Ovary (tissue), 10 donors: ENCODE measurements at places on chromosomes 12 and 14.

DNA sequence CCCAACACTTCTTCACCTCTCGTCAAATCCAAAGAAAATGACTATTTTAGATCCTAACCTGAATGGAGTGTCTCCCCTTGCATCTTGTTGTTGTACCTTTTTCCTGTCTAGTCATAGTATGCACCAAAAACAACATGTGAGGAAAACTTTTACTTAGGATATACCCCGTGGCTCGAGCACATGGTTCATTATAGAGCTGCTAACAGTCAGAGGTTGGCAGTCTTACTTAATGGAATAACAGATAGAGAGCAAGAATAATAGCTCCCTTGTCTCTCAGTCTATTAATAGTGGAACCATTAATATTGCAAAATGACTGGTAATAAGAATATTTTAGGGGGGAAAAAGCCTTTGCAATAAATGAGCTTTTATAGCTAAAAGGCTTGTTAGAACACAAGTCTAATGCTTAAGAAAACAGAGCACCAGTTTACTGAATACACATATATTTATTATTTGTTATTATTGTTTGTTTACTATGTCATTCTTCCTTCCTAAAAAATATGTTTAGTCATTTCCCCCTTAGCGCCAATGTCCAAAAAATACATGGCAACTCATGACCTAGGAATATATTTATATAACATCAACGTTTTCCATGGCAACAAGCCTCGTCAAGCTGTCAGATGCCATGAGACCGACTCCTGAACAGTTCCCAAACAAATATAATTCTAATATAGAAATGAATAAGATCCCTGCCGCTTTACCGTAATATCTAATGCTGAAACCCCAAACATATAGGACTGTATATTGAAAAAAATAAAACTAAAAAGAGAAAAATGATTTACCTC is 592.4 kb downstream of the SOX5 start:
- no peak overlapping the region for H3K27ac ChIP-seq
- H3K27me3 ChIP-seq = no peaks in the 10 kb centered on the region
- no peak for DNase-seq
- no peak overlapping the region for H3K4me3 ChIP-seq

DNA sequence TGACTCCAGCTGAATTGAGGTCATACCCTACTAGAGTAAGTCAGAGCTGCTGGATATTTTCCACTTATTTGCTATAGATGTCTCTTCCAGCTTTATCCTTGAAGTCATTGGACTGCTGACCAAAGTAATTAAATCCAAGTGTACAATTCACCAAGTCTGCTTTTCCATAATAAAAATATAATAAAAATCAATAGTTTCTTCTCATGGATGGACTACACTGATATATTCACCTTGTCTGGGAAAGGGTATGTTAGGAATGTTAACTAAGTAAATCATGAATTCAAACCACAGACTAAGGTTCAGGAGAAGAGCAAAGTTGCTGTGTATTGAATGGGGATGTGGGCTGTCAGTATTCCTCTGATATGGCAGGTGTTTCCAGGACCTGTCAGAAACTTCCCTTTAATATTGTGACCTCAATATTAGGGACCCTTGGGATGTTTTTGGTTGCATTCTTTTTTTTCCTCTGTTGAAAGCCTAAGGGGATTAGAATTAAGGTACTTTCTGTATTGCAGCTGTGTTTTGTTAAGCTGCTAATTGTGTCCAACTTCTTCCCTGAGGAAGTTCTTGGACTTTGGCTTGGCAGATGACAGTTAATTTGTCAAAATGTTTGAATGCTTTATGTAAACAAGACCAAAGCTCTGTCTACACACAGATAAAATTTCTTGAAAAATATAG is 284.0 kb downstream of the ATP23 start:
- H3K4me3 ChIP-seq = no peak overlapping the region
- DNase-seq = no peak
- H3K27me3 ChIP-seq = no peaks in the 10 kb centered on the region
- H3K4me1 ChIP-seq = no peaks in the 10 kb centered on the region

DNA sequence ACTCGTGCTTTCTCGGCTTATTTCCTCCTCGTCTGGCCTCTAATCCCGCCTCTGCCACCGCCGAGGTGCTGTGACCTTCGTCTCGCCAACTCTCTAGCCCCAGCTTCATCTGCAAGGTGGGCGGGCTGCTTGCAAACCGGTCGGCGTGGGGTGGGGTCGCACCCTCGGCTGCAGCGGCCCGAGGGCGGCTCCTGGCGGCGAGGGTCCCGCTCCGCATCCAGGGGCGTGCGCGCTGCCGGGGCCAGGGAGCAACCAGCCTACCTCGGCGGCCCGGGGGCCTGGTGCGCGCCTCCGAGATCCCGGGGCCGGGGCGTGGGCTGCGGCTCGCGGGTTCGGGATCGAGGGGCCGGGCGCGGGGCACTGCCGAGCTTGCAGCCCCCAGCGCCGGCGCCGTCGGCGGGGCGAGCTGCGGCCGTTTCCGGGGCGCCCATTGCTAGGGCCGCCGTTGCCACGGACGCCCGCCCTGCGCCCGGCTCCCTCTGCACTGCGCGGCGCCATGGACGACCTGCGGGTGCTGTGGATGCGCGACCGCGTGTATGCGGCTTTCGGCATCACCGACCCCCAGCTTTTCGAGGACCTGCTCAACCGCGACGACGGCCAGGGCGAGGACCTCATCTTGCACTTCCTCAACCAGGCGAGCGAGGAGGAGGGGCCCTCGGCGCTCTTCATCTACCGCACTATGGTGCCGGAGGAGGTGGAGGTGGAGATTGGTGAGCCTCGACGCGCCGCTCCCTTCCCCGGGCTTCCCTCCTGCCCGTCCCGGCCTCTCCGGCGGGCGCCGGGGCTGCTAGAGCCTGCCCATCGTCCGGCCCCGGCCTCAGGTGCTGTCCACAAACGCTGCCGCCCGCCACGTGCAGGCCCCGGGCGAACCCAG is at the start of gene DNAH10:
Gene DNAH10 (plus strand): TSS at position 461 of the 874 bp plus-strand sequence. CDS start 36 bp downstream, at position 497.
- H3K4me3 ChIP-seq = peak within 1 kb of the TSS; percentile 21
- no peak within 1 kb of the TSS for H3K27ac ChIP-seq
- no peaks in the 10 kb centered on the region for H3K36me3 ChIP-seq
- no peak for DNase-seq
- H3K4me1 ChIP-seq = no peaks in the 10 kb centered on the region
- no peaks in the 10 kb centered on the region for H3K27me3 ChIP-seq

- H3K27ac ChIP-seq = peak overlapping the region; percentile 46
- H3K4me1 ChIP-seq = peaks cover 26% of the 10 kb centered on the region
- DNase-seq = no peak
- no peaks in the 10 kb centered on the region for H3K27me3 ChIP-seq
- no peaks in the 10 kb centered on the region for H3K36me3 ChIP-seq
- H3K4me3 ChIP-seq = peak overlapping the region; percentile 6
Measured at GRCh38 chr14:89429199-89430181, 12.5 kb upstream of the FOXN3 start.

- no peaks in the 10 kb centered on the region for H3K36me3 ChIP-seq
- no peak overlapping the region for H3K4me3 ChIP-seq
- H3K4me1 ChIP-seq = peaks cover 18% of the 10 kb centered on the region
Measured at GRCh38 chr12:93019975-93020630, 91.0 kb upstream of the EEA1 start.

DNA sequence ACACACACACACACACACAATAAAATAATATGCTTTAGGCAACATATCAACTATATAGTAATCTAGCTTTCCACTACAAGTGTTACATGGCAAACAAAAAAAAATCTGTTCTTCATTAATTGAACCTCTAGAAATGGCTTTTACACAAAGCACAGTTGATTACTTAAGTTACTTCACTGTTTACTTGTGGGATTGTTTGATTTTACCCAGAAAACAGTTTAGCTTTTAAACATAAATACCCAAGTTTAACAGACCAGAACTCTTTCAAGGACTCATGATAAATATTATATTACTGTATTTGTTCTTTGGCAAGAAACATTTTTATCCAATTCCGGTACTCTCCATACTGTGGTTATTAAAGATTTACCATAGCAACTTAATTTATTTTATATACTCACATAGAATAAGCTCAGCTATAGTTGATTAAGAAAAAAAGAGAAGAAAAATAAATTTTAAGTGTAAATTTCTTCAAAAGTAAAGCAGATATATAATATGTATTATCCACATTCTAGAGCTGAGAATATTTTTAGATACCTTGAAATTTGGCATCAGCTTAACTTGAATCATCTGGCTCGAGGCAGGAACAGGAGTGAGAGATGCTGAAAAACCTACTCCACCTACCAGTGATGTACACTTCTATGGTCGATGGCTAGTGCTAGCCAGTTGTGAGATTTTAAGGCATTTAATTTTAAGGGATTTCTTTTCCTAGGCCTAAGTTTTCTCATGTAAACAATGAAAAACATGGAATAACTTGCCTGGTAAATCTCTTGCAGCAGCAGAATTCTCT is 126.0 kb downstream of the BTG1 start:
- H3K27ac ChIP-seq = no peak overlapping the region
- no peak for DNase-seq
- no peak overlapping the region for H3K4me3 ChIP-seq
- no peaks in the 10 kb centered on the region for H3K36me3 ChIP-seq
- no peaks in the 10 kb centered on the region for H3K4me1 ChIP-seq
- no peaks in the 10 kb centered on the region for H3K27me3 ChIP-seq

- H3K36me3 ChIP-seq = no peaks in the 10 kb centered on the region
- no peak for DNase-seq
- H3K4me1 ChIP-seq = peaks cover 6% of the 10 kb centered on the region
- H3K27me3 ChIP-seq = no peaks in the 10 kb centered on the region
- H3K4me3 ChIP-seq = no peak overlapping the region
- no peak overlapping the region for H3K27ac ChIP-seq
Measured at GRCh38 chr12:49838973-49839633, 3.8 kb downstream of the BCDIN3D start.

DNA sequence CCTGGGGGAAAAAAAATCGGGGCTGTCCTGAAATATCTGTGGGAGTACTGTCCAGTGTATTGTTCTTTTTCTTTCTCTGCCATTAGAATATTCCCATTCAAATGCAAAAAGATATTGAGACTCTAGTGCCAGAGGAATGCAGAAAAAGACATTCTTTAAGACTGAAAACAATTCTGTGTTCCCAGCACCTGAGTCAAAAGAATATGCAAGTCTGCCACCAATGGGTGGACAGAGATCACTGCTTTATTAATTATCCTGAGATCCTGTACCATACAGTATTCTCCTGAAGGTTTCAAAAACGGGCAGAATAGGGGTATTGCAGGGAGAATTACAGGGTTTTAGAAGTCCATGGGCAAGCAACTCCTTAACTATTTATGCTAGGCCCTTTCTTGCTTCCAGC is 361.8 kb downstream of the C12orf50 start:
- H3K4me3 ChIP-seq = no peak overlapping the region
- H3K27ac ChIP-seq = no peak overlapping the region
- no peak for DNase-seq

- H3K36me3 ChIP-seq = no peaks in the 10 kb centered on the region
- H3K4me1 ChIP-seq = no peaks in the 10 kb centered on the region
- H3K27ac ChIP-seq = no peak overlapping the region
- H3K27me3 ChIP-seq = no peaks in the 10 kb centered on the region
Measured at GRCh38 chr14:20742132-20742531, 3.6 kb upstream of the EDDM3A start.

GRCh38 chr14:80768646-80769045 is 172.9 kb downstream of the CEP128 start:
- no peak overlapping the region for H3K4me3 ChIP-seq
- no peaks in the 10 kb centered on the region for H3K36me3 ChIP-seq
- no peaks in the 10 kb centered on the region for H3K27me3 ChIP-seq
- no peak for DNase-seq
- no peaks in the 10 kb centered on the region for H3K4me1 ChIP-seq

GRCh38 chr12:120720234-120720986 is 5.2 kb upstream of the ACADS start:
- no peak overlapping the region for H3K4me3 ChIP-seq
- H3K27ac ChIP-seq = no peak overlapping the region
- no peaks in the 10 kb centered on the region for H3K27me3 ChIP-seq
- no peaks in the 10 kb centered on the region for H3K36me3 ChIP-seq

DNA sequence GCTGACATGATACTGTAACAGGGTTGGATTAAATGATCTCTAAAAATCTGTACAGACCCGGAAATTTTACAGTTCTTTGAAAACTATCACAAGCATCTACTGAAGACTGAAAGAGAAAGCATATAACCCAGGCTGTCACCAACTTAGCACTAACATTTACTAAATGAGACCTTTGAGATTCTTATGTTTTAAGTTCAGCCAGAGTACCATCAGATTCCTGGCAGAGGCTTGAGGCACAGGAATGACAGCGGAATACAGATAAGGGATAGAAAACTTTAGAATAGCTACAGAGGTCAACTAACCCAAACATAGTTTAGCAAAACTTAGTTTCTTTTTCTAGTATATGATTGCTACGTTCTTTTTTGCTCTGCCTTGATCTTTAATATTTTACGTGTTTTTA is 91.6 kb upstream of the FERMT2 start:
- H3K4me1 ChIP-seq = peaks cover 10% of the 10 kb centered on the region
- peak overlapping the region; percentile 42 for H3K27ac ChIP-seq
- no peaks in the 10 kb centered on the region for H3K27me3 ChIP-seq
- DNase-seq = no peak

DNA sequence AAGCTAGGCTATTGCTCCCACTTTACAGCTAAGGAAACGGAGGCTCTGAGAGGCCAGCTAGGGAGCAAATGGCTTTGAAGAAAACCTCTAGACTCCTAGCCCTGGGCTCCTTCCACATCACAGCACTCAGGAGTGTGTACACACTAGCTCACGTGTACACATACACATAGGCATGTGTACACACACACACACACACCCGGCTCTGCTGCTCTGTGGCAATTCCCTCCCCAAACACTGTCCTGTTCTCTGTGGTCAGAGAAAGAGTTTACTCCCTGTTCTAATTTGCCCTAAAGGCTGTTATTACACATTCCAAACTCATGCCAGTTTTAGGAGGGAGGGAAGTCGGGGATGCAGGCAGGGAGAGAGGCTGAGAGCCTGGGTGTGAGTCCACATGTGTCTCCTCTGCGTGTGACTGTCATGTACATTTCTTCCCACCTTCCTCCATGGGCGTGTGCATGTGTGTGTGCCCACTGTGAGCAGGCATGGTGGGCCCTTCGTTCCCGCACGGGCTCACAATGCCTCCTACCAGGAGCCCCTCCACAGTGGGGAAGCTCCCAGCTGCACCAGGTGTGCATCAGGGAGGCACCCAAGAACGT is 14.2 kb downstream of the TRPV4 start:
- H3K27me3 ChIP-seq = no peaks in the 10 kb centered on the region
- no peak overlapping the region for H3K27ac ChIP-seq
- DNase-seq = no peak

- no peak overlapping the region for H3K4me3 ChIP-seq
- no peak for DNase-seq
- no peaks in the 10 kb centered on the region for H3K36me3 ChIP-seq
- H3K27me3 ChIP-seq = no peaks in the 10 kb centered on the region
- H3K27ac ChIP-seq = no peak overlapping the region
Measured at GRCh38 chr14:80310938-80311750, 99.8 kb upstream of the DIO2 start.

GRCh38 chr14:41154143-41154807 is 452.4 kb upstream of the LRFN5 start:
- H3K4me3 ChIP-seq = no peak overlapping the region
- no peaks in the 10 kb centered on the region for H3K27me3 ChIP-seq
- no peak for DNase-seq
- no peak overlapping the region for H3K27ac ChIP-seq

- no peaks in the 10 kb centered on the region for H3K36me3 ChIP-seq
- no peaks in the 10 kb centered on the region for H3K27me3 ChIP-seq
- H3K27ac ChIP-seq = no peak overlapping the region
- H3K4me3 ChIP-seq = no peak overlapping the region
Measured at GRCh38 chr14:69917287-69917686, 38.1 kb downstream of the SMOC1 start.

- DNase-seq = no peak
- no peaks in the 10 kb centered on the region for H3K4me1 ChIP-seq
- no peaks in the 10 kb centered on the region for H3K36me3 ChIP-seq
- H3K4me3 ChIP-seq = no peak overlapping the region
- no peaks in the 10 kb centered on the region for H3K27me3 ChIP-seq
- H3K27ac ChIP-seq = no peak overlapping the region
Measured at GRCh38 chr12:46693034-46693433, 132.8 kb downstream of the SLC38A4 start.
